Stimulated activated naive CD4-positive, alpha-beta T cell treated with Interleukin-2 at 50 U/mL for 16 hours (primary cell): ENCODE measurements at places on chromosomes 13 and 19.

GRCh38 chr13:58300974-58301681, 669.6 kb downstream of the PCDH17 start:
- DNase-seq = no peak

DNA sequence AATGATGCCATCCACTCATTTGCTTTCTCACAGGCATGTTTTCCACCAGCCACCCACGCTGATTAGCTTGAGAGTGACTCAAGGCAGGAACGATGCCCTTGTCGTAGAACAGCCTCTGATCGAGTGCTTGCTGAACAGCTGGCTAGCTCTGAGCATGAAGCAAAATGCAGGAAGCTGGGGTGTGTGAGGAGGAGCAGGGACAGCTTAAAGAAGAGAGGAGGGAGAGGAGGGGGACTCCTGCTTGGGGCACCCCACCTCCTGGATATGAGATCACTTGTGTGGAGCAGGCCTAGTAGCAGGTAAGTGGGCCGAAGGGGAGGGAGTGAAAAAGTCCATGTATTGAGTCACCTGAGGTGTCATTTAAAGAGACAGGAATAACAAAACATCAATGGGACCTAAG, 48.8 kb downstream of the IRS2 start:
- peak; percentile 10 for DNase-seq

DNA sequence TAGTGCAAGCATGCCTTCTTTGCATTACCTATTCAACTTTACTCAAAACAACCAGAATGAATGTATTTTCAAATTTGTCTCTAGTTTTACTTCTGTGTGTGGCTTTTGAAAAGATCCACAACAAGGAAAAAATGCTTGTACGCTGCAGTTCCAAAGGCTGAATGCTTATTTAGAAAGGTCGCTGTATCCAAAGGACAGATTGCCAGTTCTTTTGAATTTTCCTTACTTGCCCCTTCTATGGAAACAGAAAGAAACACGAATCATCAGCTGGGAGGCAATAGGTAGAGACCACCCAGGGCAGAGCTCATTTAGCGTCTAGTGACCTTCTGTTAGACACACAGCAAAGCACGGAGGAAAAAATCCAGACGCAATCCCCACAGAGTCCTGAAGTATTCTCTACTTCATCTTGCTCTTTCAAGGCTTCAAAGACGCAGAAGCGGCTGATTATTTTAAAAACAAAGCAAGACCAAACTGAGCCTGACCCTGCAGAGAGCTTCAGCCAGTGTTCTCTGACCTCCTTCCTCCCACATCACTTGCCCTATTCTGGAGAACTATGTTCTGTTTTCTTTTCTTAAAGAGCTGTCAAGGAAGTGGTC, 674.6 kb upstream of the SGCG start:
- DNase-seq = no peak

DNA sequence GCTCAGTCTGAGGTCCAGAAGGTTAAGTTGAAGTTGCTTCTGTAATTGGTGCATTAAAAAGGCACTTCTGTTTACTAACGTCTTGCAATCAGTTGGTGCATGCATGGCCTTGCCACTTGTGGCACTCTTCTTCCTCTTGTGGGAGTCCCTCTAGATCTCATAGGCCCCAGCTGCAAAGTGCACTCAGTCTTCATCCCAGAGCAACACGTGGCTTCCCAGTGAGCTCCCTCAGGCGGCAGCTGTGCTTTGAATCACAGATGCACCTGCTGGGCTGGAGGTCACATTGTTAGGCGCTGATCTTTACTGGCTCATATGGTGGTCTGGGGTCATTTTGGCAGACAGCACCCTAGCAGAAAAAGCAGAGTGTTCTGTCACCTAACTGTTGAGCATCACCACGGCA, 215.7 kb downstream of the ZNF536 start:
- no peak for DNase-seq

DNA sequence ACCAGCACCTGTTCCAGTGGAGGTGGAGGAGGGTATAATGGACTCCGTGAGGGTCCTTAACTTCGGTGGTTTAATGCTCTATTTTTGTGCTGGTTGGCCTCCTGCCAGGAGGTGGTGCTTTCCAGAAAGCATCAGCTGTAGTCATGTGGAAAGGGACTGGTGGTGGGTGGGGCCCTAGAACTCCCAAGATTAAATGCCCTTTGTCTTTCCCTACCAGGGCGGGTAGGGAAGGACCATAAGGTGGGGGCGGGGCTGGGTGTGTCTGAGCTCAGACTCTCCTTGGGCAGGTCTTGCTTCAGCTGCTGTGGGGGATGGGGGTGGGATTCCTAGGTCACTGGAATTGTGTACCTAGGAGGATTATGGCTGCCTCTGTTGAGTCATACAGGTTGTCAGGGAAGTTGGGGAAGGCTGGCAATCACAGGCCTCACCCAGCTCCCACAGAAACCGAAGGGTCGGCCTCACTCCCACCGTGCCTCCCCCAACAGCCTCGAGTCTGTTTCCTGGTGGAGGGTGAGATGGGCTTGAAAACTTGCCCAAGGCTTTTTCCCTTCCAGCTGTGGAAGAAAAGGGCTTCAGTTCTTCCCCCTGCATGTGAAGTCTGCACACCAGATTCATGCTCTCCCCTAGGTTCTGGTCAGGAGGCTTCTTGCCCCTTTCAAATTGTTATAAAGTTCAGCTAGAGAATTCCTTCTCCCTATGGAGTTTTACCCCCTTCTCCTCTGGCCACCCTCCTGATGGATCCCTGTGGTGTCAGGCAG, 60.3 kb upstream of the CLDN10 start:
- no peak for DNase-seq

GRCh38 chr19:15871570-15871969, 26.3 kb downstream of the CYP4F2 start:
- no peak for DNase-seq

DNA sequence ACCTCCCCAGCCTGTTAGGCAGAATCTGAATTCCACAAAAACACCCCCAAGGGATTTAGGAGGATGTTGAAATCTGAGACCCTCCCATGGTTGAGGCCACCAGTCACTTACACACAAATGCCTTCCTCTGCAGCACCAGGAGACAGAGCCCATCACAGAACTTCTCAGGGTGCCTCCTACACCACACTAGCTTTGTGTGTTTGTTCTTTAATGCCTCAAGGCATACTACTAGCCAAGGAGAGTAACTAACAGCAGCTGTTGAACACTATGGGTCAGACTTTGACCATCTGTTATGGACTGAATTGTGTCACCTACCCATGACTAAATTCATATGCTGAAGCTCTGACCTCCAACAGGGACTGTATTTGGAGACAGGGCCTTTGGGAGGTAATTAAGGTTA, 9.5 kb upstream of the MED26 start:
- DNase-seq = no peak

DNA sequence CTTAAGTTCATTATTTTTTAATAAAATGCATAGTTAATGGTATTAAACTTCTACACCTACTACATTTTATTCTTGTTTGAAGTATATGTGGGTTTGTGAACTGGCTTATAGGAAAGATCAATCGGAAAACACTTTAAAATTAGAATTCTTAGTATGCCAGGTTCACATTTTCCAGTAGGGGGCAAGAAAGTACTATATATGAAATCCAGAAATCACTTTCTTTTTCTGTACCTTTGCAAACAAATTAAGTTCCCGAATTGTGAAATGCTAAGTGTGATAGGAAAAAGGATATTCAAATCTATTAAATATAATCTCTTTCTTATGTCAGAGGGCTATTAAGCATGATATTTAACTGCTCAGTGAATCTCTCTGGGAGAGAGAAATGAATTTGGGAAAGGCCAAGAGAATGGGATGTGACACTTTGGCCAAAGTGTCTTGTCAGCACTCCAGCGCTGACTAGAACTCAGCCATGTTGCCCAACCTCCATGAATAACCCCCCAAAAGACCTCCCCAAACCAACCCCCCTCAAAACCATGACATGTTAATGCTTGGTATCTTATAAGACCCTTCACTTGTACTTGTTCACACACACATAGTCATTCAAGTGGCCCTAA, 122.6 kb upstream of the SLC10A2 start:
- DNase-seq = no peak

DNA sequence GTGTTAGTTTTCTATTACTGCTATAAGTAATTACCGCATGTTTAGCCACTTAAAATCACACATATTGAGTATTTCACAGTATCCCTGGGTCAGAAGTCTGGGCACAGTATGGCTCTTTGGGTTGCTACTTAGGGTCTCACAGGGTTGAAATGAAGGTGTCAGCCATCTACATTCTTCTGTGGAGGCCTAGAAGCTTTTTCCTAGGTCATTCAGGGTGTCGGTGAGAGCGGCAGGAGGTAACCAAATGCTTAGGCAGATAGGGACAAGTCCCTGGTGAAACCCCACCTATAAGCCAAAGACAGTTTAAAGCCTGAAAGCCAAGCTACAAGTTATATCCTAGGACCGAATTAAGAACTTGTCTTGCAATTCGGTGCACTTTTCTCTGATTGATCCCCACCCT, 856.7 kb downstream of the PCDH17 start:
- no peak for DNase-seq

- no peak for DNase-seq
Measured at GRCh38 chr13:43933378-43933777, 53.7 kb downstream of the LACC1 start.

DNA sequence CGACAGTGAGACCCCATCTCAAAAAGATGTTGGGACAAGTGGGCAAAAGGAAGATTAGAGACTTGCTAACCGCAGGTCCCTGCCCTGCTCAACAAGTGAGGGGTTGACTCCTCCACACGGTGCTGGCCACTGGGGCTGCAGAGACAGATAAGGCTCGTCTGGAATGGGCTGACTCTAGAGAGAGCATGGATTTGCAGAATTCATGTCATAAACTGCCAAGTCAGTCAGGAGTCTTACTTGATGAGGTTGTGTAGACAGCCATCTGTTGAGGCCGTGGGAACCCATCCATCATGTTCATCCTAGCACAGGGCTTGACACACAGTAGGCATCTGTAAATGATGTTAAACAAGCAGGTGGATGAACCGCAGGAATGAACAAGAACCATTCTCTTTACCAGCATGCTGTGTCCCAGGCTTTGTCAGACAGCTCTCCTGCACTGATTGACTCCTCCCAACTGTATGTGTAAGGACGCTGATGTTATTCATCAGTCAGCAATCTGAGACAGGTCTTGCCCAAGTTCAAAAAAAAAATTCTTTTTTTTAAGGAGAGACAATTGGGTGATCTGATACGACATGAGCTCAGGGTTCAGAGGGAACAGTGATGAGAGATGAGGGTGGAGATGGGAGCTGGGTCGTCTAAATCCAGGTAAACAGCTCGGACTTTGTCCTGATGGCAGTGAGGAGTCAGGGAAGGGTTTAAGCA, 8.8 kb downstream of the PAF1 start:
- no peak for DNase-seq

DNA sequence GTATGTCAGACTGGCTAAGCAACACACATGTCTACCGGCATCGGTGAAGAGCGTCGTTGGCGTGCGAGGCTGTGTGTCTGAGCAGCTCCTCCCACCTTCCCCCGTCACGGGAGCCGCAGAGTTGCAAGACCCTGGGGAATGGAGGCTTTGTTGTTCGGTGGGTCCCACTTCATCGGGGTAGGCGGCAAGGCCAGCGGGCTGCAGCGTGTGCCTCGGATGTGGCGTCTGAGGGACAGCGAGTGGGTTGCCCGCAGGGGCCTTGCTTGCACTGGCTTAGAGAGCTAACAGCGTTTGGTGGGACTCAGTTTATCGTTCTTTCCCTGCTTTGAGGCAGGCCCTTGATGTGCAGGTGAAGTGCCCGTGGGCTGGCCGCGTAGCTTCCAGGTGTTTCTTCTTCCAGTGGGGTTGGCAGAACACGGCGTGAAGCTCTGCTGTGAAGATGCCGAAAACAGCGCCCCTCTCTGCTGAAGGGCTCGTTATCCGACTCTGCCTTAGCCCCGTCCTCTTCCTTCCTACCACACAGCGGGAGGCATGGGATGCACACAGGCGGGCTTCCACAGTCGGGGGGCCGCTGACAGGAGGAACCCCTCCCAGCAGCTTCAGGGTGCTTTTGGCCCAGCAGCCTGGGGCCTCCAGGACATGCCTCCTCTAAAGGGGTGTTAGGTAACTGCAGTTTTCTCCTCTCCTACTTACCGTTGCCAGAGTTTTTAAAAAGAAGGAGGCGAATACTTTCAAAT, 85.2 kb downstream of the ATP11A start:
- DNase-seq = no peak

DNA sequence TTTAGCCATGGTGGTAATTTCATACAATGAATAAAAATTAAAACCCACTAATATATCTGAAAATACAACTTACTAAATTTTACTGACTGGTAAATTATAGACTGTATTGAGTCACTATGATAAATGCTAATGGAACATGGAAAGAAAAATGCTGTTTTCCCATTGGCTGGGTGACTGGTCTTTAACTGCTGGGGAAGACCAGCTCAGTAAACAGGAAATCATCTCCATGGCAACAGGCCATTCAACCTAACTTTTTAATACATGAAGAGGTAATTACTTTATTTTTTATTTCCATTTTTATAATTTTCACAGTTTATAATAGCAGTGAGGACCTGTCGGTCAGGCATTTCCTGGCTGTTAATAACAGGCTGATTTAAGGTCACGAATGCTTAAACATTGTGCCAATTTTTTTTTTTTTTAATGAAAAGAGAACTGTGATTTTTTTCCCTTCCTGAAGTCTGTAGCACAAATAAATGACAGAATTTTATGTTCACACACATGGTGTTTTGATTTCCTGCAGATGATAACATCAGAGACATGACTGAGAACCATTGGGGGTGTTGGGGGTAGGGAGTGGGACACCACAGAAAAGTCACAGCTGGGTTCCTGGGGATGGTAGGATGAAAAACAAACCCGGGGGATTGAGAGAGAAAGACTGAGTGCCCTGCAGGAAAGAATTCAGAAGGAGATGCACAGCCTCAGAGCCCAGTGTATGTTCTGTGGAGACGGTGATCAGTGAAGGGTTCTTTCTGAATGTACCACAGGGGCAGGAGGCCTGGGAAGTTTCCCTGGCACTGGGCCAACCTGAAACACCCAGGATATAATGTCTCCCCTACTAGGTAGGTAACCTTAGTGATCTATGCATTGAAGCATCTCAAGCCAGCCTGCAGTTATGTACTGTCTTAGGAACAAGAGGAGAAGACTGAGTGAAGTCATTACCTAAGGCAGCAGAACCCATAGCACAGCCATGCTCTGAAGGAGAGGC, 297.1 kb downstream of the COG6 start:
- no peak for DNase-seq
